ENCODE measurements at places on chromosomes 2 and 18. TPM values are rescaled to one million over a fixed set of nuclear protein-coding genes. Genes with fewer than 3 reads are reported as not detected.

DNA sequence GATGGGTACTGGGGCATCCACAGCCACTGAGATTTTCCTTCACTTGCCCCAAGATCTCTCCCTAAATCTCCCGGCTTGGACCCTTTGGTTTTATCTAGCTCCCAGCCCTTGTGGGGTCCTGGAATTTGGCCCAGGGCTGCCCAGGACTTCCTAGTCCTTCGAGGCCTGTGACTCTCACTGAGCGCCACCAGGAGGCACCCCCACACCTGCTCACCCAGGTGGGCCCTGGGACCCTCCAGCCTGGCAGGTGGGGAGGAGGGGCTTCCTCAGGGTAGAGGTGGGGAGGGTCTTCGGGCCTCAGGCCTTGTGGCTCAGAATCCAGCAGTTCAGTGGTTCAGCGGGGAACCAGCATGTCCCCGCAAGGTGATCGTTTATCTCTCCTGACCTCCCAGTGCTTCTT is 11.9 kb upstream of the PRSS56 start:
- DNase-seq: no peak

- no peak for DNase-seq
Observed at GRCh38 chr2:235603659-235604058, 109.8 kb downstream of the AGAP1 start.

- DNase-seq: no peak
Observed at GRCh38 chr2:26605195-26605998, 35.8 kb downstream of the CIB4 start.

DNA sequence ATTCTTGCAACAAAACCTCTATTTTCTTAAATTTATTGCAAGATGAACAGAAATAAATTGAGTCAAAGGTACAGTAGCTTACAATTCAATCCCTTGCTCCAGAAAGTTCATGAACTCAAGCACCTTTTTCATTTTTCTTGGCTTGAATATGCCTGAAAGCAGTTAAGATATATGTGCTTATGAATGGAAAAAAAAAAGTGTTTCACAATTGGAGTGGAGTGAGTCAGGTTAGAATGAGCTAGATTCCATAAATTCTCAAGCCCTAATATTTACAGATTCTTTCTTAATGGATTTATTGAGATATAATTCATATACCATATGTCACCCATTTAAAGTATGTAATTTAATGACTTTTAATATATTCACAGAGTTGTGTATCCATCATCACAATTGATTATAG is 39.6 kb upstream of the NEMP2 start:
- DNase-seq: no peak

DNA sequence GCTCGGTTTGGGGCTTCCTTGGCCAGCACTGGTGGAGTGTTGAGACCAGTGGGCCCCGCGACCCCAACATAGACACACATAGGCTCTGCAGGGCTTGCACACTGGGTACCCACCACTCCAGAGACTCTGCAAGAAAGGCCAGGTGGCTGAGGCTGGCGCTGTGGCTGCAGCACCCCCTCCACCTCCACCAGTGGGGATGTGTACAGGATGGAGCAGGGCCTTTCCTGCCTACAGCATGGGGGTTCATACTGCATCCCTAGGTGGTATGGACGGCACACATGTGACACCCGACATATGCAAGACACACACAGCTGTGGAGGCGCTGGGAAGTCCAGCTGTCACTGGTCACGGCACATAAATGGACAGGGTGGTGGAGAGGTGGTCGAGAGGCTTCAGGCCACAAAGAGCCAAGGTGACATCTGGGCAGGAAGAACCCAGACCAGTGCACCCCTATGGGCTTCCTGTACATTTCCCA is 1.3 kb downstream of the RNPEPL1 start:
- DNase-seq: no peak

- no peak for DNase-seq
Observed at GRCh38 chr2:215436705-215437565, 1.1 kb upstream of the FN1 start.

DNA sequence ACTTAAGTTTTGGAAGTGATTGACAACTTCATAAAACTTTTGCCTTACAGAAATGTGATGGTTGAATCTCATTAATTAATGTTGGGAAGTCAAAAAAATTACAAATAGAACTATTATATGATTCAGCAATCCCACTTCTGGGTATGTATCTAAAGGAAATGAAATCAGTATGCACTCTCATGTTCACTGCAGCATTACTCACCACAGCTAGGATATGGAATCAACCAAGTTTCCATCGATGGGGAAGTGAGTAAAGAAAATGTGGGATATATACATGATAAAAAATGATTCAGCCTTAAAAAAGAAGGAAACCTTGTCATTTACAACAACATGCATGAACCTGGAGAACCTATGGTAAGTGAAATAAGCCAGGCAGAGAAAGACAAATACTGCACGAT is 112.4 kb upstream of the WDR75 start:
- DNase-seq: no peak

GRCh38 chr2:19442731-19443130 is 84.3 kb upstream of the OSR1 start:
- no peak for DNase-seq

GRCh38 chr2:41894563-41895333 is 153.1 kb upstream of the PKDCC start:
- no peak for DNase-seq

DNA sequence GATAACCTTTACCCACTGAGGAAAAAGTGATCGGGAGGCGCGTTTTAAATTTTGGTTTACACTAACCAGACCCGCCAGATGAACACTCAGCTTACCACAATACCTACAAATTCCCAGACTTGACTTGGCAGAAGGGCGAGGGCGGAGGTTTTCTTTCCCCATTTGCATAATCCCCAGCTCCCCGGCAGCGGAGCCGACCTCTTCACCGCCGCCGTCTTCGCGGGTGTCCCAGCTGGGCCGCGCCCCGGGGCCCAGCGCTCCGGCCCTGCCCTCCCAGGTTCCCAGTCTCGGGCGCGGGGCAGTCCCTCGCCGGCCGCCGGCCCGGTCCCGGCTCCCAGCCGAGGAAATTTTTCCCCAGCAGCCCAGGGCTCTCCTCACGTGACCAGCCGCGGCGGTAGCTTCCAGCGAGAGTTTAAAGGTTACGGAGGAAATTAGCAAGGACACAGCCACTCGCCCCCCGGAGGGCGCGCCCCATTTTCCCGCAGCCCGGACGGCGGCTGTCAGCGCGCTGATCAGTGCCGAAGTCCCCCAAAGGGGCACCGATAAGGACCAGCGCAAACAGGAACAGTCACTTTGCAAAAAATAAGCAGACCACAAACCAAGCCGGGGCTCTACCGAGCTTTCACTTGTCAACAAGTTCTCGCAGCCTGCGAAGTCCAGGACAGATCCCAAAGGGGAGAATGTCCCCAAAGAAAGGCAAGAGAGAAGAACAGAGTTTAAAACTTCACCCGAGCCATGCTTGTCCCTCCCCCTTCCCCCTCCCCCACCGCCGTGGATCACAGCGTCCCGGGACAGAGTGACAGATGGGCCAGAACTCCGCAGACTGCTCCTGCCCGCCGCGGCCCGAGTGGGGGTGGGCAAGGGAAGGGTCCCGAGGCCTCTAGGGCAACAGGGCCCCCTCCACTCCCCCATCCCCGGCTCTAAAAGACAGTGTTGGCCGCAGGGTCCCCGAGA is 1.3 kb upstream of the PRKCE start:
- DNase-seq: no peak

DNA sequence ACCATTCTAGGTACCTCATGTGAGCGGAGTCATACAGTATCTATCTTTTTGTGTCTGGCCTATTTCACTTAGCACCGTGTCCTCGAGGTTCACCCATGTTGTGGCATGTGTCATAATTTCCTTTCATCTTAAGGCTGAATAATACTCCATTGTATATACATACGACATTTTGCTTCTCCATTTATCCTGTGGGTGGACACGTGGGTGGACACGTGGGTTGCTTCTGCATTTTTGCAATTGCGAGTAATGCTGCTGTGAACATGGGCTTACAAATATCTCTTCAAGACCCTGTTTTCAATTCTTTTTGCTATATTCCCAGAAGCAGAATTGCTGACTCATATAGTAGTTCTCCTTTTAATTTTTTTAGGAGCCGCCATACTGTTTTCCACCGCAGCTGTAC is 243.6 kb upstream of the EPAS1 start:
- DNase-seq: no peak

DNA sequence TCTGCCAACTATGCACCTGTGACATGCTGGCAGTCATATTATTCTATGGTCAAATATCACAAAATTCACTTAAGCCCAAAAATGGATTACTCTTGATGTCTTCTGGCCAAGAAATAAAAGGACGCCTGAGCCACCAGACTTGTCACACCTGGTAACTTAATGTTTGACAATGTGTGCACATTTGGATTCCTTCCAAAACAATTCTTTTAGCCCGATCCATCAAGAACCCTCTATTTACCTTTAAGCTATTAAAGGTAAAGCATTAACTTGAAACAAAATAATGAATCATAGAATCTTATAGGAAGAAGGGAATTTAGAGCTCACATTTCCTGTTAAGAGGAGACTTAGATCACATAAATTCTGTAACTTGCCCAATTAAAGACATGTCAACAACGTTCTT is 46.5 kb upstream of the NFU1 start:
- no peak for DNase-seq

- DNase-seq: no peak
Observed at GRCh38 chr2:51220080-51220479, 188.1 kb upstream of the NRXN1 start.

GRCh38 chr2:147888680-147889079 is 43.9 kb downstream of the ACVR2A start:
- no peak for DNase-seq

DNA sequence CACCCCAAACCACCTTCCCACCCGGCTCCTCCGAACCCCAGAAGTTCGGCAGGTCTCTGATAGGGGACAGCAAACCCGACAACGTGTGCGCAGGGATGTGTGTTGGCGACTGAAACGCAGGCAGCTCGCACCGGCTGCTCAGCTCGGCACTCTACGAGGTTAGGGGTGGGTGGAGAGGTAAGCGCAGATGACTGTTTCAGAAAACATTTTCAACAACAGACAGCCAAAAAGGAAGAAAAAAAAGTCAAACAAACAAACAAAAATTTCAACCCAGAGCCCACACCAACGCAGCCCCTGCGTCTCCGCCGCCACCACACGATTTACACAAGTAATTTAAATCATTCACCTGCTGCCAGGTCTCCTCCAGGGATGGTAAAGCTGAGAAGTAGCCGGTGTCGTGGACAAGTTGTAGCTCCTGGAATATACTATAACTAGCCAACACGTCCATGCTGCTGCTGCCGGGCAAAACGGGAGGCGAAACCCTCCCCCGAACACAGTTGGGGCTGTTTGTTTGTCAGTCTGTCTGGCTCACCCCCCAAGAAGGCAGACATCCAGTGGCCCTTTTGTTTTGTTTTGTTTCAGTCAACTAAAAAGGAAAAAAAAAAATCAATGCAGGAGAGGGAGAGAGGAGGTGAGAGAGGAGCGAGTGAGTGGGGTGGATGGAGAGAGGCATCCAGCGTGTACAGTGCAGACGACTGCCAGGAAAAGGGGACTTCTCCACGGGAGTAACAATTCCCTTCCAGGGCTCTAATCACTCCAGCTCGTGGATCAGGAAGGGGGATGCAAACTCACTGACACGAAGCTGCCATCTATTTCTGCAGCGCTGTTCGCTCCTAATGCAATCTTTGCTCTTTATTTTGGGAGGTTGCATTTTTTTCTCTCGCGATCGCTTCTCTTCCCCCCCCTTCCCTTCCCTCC is at the start of gene KLF7:
TSS of gene KLF7 (minus strand) at position 828 of the 918 bp plus-strand sequence. CDS start at position 448, 380 bp downstream.
- peak; percentile 71 for DNase-seq

GRCh38 chr2:111102216-111102615 is 18.5 kb upstream of the BCL2L11 start:
- DNase-seq: no peak

- no peak for DNase-seq
Observed at GRCh38 chr18:2910751-2911425, 64.1 kb downstream of the EMILIN2 start.

GRCh38 chr2:69462780-69463179 is 25.5 kb upstream of the NFU1 start:
- DNase-seq: no peak

DNA sequence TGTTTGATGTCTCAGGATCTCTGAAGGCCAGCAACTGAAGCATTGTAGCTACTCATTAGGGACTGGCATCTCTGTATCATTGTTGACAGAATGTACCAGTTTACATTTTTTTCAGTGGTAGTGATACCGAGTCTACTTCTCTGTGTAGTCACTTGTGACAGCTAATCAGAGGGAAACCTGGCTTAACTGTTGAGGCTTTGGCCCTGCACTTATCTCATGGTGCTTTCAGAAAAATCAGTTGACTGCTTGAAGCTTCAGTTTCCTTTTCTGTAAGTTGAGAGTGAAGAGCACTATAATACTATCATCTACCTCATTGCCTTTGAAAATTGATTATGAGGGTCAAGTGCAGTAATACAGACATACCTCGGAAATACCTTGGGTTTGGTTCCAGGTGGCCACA is 90.0 kb downstream of the COMMD1 start:
- DNase-seq: no peak

GRCh38 chr18:9321017-9321452 is 13.5 kb upstream of the TWSG1 start:
- peak; percentile 36 for DNase-seq

DNA sequence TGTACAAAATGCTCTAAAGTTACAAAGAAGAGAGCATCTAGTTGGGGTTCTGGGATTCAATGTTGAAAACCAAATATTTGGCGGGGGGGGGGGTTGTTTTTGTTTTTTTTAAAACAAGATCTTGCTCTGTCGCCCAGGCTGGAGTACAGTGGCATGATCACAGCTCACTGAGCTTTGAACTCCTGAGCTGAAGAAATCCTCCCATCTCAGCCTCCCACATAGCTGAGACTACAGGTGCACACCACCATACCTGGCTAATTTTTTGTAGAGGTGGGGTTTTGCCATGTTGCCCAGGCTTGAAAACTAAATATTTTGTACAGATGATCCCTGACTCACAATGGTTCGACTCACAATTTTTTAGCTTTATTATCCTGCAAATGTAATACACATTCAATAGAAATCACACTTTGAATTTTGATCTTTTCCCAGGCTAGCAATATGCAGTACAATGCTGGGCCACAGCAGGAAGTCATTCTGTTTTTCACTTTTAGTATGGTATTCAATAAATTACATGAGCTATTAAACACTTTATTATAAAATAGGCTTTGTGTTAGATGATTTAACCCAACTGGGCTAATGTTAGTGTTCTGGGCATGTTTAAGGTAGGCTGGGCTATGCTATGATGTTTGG is 7.6 kb downstream of the BARD1 start:
- DNase-seq: no peak

DNA sequence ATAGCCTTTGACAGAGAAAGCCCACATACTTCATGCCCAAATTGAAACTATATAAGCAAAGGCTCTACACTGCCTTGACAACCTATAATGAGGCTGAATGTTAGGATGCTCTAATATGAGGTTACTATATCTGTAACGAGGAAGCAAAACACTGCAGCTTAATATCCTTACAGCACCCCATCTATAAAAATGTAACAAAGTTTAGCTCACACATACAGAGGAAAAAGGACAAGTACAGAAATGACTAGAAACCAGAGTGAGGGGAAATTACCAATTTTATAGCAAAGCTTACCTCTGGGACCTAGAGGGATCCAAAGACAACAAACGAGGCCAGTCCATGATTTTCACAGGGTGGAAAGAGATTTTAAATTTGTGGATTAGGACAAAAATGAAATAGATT is 138.5 kb downstream of the COL4A4 start:
- no peak for DNase-seq

Gene IMPA2
- 96.4 TPM for polyA plus RNA-seq

Gene TSPYL6
- 0.04 TPM for polyA plus RNA-seq

Gene REG1B
- polyA plus RNA-seq: not detected

Gene RUFY4
- 0.27 TPM for polyA plus RNA-seq

Gene LOXHD1
- polyA plus RNA-seq: 0.48 TPM

Gene LIMS3
- polyA plus RNA-seq: 3.4 TPM

Gene CYP27C1
- 7.2 TPM for polyA plus RNA-seq

Gene DUSP19
- polyA plus RNA-seq: 4.4 TPM

Gene ACOXL
- polyA plus RNA-seq: 1.2 TPM

Gene DPP10
- polyA plus RNA-seq: 12.1 TPM

Gene PLGLB2
- 2.3 TPM for polyA plus RNA-seq
